Common myeloid progenitor, CD34-positive (primary cell): ENCODE measurements at places on chromosomes 13 and 19.

DNA sequence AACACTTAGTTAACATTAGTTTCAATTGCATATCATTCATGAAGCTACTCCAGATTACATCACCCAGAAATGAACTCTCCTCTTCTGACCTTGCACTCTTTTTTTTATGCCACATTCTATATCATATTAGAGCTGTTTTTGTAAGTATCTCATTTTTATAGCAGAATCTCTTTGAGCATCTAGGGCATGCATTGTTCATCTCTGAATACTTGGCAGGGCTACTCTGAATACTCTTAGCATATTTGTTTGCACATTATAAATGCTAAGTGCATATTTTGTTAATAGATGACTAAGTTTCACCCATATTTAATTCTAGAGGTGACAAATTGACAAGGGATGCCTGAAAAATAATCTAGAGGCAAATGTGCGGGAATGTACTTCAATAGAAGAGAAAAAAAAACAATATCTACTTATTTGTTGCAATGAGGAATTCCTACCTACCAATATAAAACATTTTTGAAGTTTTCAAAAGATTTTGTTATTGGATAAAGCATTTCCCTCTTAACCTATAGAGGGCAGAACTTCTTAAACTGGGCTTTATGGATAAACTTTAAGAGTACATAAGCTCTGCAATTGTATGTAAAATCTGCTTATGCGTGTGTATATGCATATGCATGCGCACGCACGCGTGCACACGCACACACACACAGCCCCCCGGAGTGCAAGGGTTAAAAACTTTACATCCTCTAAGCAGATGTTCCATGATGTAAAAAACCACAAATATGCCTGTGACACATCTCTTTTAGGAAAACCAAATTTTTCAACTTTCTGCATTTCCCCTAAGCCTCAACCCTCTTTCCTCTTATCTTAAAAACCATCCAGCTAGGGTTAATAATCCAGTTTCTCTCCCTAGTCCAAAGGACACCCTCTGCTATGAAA, 73.0 kb upstream of the OXGR1 start:
- no peak for DNase-seq

- no peak for DNase-seq
Observed at GRCh38 chr19:8336072-8336569, 6.9 kb downstream of the KANK3 start.

- no peak for DNase-seq
Observed at GRCh38 chr19:46408664-46409039, 4.7 kb downstream of the CCDC8 start.

GRCh38 chr13:24605923-24606372, 74.3 kb upstream of the ATP12A start:
- no peak for DNase-seq

DNA sequence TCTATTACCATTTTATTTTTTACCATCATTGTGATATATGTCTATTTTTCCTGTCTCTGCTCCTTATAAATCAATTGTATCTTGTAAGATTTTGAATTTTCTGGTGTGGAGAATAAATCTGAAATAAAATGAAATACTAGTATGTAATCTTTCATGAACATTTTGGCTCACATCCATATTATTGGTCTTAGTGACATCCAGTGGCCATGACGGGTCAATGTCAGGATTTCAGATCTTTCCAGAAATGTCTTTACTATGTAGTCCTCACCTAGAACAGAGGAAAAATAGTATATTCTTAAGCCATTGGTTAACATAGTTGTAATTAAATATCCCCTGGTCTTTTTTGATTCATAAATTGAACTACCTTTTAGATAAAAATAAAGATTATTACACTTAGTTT, 109.8 kb upstream of the GPC6 start:
- DNase-seq, result no peak

GRCh38 chr19:47716270-47716937, 3.2 kb downstream of the EHD2 start:
- DNase-seq, result no peak

DNA sequence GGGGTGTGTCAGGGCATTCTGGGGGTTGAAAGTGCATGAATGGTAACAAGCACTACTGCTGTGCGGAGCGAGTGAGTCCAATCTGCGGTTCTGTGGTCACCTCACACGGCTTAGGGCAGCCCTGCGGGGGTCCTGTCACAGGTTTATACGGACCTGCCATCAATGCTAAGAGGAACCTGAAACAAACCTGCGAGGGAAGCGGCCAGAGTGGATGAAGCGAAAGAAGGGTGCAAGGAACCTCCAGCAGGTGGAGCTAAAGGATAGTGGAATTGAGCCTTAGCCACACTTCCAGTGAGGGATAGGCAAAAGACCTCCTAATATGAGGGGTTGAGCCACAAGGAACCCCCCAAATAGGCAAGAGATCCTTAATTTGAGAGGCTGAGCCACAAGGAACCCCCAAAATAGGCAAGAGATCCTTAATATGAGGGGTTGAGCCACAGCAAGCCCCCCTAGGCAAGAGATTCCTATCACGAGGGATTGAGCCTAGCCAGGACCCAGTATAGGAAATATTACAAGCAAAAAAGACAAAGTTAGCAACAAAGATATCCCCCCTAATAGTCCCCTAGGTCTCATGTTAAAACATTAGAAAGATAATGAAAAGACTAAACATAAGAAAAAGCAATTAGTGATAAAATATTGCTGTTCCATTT, 6.3 kb upstream of the ZNF69 start:
- peak; percentile 83 for DNase-seq

- no peak for DNase-seq
Observed at GRCh38 chr19:46932346-46932745, 71.5 kb downstream of the ARHGAP35 start.

GRCh38 chr13:44698066-44698465, 121.9 kb upstream of the TSC22D1 start:
- DNase-seq, result no peak

- DNase-seq, result no peak
Observed at GRCh38 chr13:111947026-111947810, 119.7 kb upstream of the SOX1 start.

DNA sequence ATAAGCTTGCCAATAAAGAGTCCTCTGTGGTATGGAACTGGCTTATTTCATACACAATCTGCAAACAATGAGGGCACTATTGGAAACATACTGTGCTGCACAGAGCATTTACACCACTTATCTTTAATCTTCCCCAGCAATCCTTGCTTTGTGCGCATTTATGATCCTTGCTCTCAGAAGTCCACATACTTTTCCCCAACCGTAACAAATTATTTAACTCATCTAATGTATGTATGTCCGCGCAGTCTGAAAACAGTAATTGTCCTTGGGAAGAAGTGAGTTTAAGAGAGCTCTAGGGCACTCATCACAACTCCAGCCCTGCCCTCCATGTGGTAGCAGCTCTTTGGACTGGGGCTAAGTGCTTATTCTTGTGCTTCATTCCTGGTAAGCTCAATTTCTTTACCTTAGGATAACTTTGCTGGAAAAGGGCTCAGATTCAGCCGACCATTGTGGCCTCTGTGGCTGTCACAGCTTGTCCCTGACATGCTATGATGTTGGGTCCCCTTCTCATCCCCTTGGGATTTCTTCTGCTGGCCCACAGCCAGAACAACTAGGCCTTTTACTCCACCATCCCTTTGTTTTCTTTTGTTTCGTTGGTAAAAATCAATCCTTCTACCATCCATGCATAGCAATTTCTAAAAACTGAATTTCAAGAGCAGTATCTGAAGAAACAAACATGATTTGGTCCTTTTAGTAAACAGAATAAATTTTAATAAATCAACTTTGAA, 152.7 kb downstream of the TNFRSF19 start:
- no peak for DNase-seq

- no peak for DNase-seq
Observed at GRCh38 chr19:7676854-7677253, at the start of gene MCEMP1. TSS of gene MCEMP1 (plus strand) at chr19:7677090. CDS start at chr19:7677121, 31 bp downstream.

DNA sequence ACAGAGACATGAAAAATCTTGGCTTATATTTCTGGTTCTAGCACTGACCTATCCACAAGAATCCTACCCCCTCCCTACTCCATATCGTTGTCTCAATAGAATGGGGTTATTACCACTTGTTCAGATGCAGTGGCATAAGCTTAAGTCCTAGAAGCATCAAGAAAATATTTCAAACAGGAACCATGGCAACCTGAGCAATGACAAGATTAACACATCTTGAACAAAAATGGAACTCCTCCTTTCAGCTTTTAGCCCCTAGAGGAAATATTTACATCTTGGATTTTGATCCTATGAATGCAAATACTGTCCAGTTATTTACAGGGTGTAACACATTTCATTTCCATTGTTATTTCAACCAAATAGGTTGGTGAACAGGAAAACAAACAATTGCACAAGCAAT, 46.1 kb upstream of the TSC22D1 start:
- no peak for DNase-seq

DNA sequence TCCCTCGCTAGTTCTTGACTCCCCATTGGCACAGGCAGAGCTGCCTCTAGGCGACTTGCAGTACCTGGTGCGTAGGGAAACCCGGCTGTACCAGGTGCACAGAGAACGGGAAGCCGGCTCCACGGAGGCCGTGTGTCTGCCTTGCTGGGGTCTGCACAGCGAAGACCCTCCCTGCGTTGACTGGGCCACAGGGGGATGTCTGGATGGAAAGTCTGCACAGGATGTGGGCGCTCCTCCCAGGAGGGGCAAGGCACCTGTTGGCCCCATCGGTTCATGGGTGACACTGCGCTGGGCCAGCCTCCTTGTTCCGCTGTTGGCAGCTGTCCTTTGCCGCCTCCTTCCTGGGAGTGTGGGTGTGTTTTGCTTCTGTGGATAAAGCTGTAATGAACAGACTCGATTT, 138.3 kb downstream of the TEX29 start:
- DNase-seq, result peak; percentile 3

DNA sequence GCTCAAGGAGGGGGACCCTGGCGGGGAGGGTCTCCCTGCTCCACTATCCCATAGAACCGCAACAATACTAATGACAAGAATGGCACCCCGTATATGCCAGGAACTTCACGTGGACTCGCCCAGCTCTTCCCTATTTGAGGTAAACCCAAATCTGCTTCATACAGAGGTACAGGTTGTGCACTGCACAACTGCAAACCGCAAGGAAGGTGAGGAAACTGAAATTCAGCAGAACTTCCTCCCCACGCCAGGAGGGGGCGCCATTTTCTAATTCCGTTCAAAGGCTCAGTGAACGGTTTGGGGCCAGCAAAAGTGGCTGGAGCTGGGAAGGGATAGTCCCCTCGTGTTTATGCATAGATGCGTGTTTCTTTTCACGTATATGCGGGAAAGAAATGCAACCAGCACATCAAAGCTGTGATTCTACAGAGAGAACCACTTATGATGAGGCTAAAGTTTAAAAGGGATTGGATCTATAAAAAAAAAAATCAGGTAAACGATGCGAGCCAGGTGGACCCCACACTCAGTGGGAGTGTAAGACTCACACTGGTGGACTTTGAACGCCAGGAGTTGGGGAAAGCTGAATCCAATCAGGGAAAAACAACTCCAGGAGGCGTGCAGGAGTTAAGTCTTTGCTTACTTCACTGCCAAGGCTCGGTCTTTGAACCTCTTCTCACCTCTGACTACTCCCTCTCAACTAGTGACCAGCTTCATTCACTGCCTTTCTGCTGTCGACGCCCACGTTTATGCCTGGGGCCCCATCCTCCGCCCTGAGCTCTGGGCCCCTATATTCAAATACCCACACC, 20.3 kb downstream of the C19orf81 start:
- peak; percentile 53 for DNase-seq

- no peak for DNase-seq
Observed at GRCh38 chr13:32075170-32075851, 43.7 kb downstream of the FRY start.

DNA sequence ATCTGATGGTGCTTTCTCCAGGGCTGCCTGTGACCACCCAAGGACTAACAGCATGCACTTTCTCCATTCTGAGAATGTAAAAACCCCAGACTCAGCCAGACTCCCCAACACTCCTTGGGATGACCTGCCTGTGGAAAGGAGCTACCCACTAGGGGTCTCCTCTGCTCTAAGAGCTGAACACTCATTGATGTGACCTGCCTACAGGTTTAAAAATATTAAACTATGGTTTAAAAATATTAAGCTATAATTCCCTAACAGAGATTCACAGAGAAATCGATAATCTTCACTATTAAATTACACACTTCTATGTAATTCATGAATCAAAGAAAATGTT, 696.2 kb upstream of the SLITRK5 start:
- DNase-seq, result peak; percentile 19

- DNase-seq, result no peak
Observed at GRCh38 chr19:13127051-13127450, 9.0 kb downstream of the NACC1 start.

GRCh38 chr13:97574926-97575325, 141.0 kb downstream of the RAP2A start:
- no peak for DNase-seq

DNA sequence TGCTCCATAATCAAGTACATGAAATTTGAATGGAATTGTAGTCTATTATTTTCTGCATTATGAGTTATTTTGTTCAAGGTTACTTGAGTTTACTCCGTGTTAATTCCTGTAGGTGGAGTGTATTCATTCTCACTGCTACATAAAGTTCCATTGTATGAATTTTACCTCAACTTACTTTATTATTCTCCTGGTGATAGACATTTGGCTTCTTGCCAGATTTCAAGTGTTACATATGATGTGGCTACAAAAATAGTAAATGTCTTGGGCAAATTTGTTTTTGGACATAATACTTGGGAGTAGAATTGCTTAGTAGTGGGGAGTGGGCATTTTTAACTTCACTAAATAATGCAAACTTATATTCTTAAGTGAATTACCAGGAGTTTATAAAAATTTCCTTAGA, 328.9 kb downstream of the SHISA2 start:
- DNase-seq, result no peak

DNA sequence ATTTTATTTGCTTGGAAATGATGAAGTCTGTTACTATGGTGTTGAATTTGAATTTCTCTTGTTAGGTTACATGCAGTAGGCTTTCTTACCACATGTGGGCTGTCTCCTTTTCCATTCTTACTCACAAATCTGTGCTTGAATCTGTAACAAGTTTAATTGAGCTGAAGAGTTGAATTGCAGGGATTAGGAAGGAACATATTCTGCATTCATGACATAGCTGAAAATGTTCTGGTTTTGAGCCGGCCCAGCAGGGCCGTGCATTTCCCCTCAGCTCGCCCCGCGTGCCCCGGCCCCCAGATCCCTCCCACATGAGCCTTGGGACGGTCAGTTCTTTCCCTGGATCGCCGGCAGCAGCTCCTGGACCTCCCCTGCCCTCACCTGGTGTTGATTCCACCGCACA, 28.1 kb downstream of the TFDP1 start:
- no peak for DNase-seq

- no peak for DNase-seq
Observed at GRCh38 chr13:113900646-113901045, 36.8 kb upstream of the GAS6 start.

- no peak for DNase-seq
Observed at GRCh38 chr13:98216135-98216565, 39.1 kb upstream of the RNF113B start.

GRCh38 chr13:89746554-89746953, 1600.9 kb upstream of the MIR17HG start:
- DNase-seq, result no peak

- DNase-seq, result no peak
Observed at GRCh38 chr19:49438261-49438660, 3.1 kb downstream of the SLC17A7 start.

- peak; percentile 18 for DNase-seq
Observed at GRCh38 chr13:22127277-22128164, 456.6 kb downstream of the FGF9 start.

GRCh38 chr13:111393221-111393790, 72.9 kb downstream of the TEX29 start:
- DNase-seq, result no peak
